ENCODE measurements at places on chromosomes 12 and 14.
A peak's percentile ranks its signal among the peaks of the same experiment; 100 is the strongest.

DNA sequence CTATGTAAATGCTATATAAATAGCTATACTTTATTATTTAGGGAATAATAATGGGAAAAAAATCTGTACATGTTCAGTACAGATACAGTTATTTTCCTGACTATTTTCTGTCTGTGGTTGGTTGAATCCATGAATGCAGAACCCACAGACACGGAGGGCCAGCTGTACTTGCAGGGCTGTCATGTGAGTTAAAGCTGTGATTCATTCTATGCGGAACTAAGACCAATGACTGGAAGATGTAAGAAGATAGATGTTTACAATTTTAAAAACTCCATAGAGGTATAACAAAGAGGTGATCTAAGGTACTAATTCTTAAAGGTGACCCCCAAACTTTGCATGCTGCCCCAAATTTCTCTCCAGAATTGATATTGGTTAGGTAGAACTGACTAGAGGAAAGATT, 14.6 kb downstream of the PCNX4 start:
- DNase-seq: no peak

GRCh38 chr12:106267535-106267934, 19.7 kb upstream of the CKAP4 start:
- DNase-seq: no peak

GRCh38 chr12:52670961-52671360, 9.2 kb downstream of the KRT1 start:
- DNase-seq: no peak

DNA sequence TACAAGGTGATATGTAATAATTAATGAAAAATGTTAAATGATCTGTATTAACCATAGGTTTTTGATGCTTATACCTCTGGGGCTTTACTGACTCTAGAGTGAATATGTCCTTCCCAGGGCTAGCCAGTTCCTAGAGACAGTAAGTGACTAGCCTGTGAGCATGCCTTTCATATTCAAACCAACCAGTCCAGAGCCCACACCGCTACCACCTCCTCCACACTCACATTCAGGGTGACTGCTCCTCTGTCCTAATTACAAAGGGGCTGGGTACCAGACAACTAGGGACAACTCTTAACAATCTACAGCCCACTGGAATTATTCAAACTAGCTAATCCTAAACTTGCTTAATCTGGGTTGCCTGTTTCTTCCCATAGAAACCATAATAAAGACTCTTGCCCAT, 49.0 kb downstream of the RALGAPA1 start:
- DNase-seq: no peak

GRCh38 chr12:49061157-49061650, 610 bp upstream of the KMT2D start:
- DNase-seq: no peak

- DNase-seq: no peak
Observed at GRCh38 chr12:913919-914698, 35.4 kb downstream of the RAD52 start.

GRCh38 chr14:22438742-22439141, 150.3 kb downstream of the DAD1 start:
- DNase-seq: no peak

DNA sequence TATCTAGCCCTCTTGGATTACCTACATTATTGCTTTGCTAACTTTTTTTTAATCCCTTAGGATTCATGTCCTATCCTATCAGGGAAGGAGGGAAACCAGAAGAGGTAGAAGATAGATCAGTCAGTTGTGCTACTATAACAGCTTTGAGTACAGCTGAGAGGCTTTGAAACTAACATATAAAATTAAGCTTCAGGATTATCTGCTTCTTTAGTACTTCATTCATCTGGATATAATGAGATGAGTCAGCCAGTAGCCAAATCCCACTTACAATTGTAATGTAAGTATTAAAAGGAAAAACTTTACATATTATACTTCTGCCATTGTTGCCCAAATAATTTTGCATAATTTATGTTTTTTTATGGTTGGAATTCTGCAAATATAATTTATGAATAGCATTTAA, 33.4 kb upstream of the ANO6 start:
- no peak for DNase-seq

DNA sequence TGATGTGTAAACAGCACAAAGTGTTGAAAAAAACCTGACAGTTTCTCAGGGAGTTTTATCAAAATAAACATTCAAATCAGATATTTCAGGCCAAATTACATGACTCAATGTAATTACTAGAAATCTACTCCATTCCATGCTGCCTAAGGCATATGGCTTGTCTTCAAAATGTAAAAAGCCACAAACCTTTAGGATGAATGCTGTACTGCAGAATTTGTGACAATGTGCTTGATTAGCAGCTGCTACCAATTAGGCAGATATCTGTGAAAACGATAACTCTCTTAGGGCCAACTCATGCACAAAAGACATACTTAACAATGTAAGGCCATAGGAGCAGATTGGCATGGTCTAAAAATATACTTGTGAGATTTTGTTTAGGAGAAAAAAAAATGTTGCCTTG, 267.0 kb downstream of the DACT1 start:
- no peak for DNase-seq

DNA sequence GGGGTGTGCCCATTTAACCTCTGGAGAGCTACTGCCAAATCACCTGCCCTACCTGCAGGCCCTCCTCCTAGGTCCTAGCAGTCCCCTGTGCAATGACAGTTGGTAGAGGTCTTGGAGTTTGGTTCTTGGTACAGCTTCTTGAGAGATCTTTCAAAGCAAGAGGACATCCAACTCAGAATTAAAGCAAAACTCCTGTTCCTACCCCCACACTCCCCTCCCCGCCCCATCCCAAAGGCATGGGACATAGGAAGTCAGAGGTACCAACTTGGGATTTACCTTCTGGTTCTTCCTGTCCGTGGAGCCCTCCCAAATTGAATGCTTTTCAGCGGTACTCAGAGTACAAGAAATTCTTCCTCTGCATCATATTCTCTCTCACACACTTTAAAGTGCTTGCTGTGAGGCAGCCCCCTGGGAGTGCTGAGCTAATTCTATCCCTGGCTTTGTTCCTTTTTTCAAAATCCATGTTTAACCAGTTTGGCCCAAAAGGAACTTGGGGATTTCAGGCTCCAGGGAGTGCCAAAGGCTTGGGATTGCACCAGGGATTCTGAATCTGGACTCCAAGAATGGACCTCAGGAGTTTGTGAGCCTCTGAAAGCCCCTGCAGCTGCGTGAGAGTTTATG, 40.8 kb downstream of the GALNT16 start:
- no peak for DNase-seq

GRCh38 chr14:100611811-100612480, 24.7 kb upstream of the BEGAIN start:
- DNase-seq: no peak

- DNase-seq: no peak
Observed at GRCh38 chr12:64099397-64099796, 122.7 kb downstream of the KICS2 start.

GRCh38 chr14:58574623-58575022, 63.1 kb upstream of the DACT1 start:
- DNase-seq: no peak

- DNase-seq: no peak
Observed at GRCh38 chr12:49555631-49556390, 12.1 kb downstream of the MCRS1 start.

- DNase-seq: no peak
Observed at GRCh38 chr12:4450551-4451112, 5.0 kb upstream of the FGF6 start.

GRCh38 chr14:97603201-97603600, 806.0 kb downstream of the VRK1 start:
- peak; percentile 49 for DNase-seq

DNA sequence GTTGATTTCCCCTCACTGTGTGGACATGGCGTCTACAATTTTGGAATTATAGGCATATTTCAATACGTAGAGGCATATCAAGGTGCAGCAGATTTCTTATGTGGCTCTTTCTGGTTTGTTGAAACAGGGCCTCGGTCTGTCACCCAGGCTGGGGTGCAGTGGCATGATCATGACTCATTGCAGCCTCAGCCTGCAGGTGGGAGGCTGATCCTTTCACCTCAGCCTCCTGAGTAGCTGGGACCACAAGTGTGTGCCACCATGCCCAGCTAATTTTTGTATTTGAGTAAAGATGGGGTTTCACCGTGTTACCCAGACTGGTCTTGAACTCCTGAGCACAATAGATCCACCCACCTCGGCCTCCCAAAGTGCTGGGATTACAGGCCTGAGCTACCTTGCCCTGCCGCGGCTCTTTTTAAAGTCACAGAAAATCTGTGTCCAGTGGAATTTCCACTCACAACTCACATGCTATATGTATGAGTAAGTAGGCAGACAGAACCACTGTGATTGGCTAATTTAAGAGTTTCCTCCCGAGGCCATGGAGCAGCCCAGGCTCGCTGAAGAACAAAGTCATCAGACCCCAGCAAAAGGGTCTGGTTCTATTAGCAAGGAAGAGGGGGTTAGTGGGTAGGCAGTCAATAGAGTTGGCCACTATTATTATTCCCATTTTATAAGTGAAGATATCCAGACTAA, 9.1 kb downstream of the GNG2 start:
- DNase-seq: peak; percentile 58

- no peak for DNase-seq
Observed at GRCh38 chr14:50257732-50258131, 26.4 kb upstream of the SOS2 start.

All from T-helper 22 cell (primary cell).